ENCODE measurements at places on chromosomes 4 and X. TPM values are rescaled to one million over a fixed set of nuclear protein-coding genes. Genes with fewer than 3 reads are reported as not detected.

The IQSEC2 gene
- total RNA-seq: 2.6 TPM

The FGF13 gene
- total RNA-seq: 10.5 TPM

The UGT8 gene
- not detected for total RNA-seq

The TLR10 gene
- total RNA-seq: not detected

The REPS2 gene
- total RNA-seq: 1.1 TPM

The SHROOM3 gene
- 0.19 TPM for total RNA-seq

The DKK2 gene
- total RNA-seq: 0.13 TPM

The IGFBP7 gene
- total RNA-seq: 1,922 TPM

The ITM2A gene
- total RNA-seq: 191 TPM

The FOXR2 gene
- not detected for total RNA-seq

The PPAT gene
- total RNA-seq: 7.9 TPM

The CCSER1 gene
- 1.1 TPM for total RNA-seq

The SLITRK4 gene
- total RNA-seq: 2.9 TPM

The SGMS2 gene
- 80.5 TPM for total RNA-seq

The HTR2C gene
- not detected for total RNA-seq

The BEX3 gene
- total RNA-seq: 284 TPM

The USP17L26 gene
- not detected for total RNA-seq

The CT55 gene
- not detected for total RNA-seq

The FAM53A gene
- 1.7 TPM for total RNA-seq

The PAGE2 gene
- total RNA-seq: not detected

The CTAG1A gene
- total RNA-seq: not detected

The DGAT2L6 gene
- total RNA-seq: 0.16 TPM

The PRDM5 gene
- total RNA-seq: 3.1 TPM

The PIM2 gene
- total RNA-seq: 2.8 TPM

The XIAP gene
- total RNA-seq: 25.1 TPM

The ODAPH gene
- not detected for total RNA-seq

The AGTR2 gene
- not detected for total RNA-seq

The SYP gene
- total RNA-seq: 0.31 TPM

The GAGE12J gene
- total RNA-seq: not detected

The PHOX2B gene
- total RNA-seq: not detected

The ELOVL6 gene
- total RNA-seq: 3.1 TPM

The EIF1AX gene
- total RNA-seq: 21.8 TPM

The GDPD2 gene
- total RNA-seq: not detected

The SPARCL1 gene
- 385 TPM for total RNA-seq

The CXXC4 gene
- total RNA-seq: under 0.01 TPM

The C4orf51 gene
- not detected for total RNA-seq

The ZNF157 gene
- total RNA-seq: not detected

The MTMR8 gene
- total RNA-seq: 0.49 TPM

The MAGEC1 gene
- not detected for total RNA-seq

The HMGN5 gene
- 1.2 TPM for total RNA-seq

The SPP1 gene
- not detected for total RNA-seq

The IL15 gene
- total RNA-seq: 3.6 TPM

The POF1B gene
- total RNA-seq: 3.0 TPM

The EDA gene
- total RNA-seq: 0.94 TPM

The RAB33A gene
- 0.19 TPM for total RNA-seq

The CHRDL1 gene
- not detected for total RNA-seq
